ENCODE measurements at places on chromosomes 6 and 20. TPM values are rescaled to one million over a fixed set of nuclear protein-coding genes. Genes with fewer than 3 reads are reported as not detected.

DNA sequence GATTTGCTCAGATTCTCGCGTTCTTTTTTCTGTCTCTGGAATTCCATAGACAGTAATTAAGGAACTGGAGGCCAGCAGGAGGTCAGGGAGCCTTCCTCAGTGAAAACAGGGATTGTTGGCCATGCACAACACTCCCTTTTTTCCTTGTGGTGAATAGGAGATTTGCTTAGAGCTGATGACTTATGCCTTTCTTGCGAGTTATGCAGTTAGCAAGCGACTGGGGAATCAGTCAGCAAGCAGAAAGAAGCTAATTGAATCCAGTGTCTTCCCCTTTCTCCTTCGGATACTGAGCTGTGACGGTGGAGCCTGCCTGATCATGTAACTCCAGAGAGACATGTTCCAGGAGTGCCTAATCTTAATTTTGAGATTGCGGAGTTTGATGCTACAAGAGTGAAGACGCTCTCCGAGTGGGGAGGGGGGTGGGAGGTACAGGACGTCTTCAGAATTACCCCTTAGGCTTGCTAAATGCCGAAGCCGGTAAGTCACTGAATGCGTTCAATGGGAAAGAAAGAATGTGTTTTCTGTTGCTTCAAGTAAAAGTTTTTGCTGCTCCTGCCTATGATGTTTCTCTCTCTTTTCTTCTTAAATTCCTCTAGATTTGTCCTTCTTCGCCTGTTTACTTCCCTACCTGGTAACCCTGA, 165.9 kb downstream of the SASH1 start:
- DNase-seq: no peak

DNA sequence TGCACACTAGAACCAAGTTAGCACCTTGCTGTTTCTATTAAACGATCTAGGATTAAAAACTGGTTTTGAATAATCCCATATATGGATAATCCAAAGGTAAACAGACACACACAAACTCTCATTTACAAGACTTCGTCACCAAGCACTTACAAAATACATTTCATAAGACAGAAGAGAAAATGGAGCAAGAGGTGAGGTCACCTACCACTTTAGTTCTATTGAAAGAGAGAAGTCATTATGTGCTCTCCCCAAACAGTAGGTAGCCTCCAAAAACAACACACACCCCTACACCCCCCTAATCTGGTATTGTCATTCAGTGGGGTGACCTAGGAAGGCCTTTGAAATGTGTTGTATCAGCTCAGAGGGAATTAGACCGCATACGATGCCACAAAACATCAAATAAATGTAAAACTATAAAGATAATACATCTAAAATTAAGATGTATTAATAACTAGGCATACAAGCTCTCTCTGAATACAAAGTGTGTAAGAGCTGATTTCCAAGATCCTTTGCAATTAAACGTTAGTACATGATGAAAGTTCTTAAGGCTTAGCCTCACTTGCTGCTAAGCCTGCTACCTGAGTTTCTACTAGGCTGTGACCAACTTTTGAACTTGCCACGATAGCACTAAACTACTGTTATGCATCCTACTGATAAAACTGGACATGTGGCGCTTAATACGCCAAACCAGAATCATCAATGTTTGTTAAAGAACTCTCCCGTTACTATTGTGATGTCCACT, 1.6 kb downstream of the SRPK1 start:
- DNase-seq: no peak

OXT gene
- polyA plus RNA-seq: 0.35 TPM

RIPPLY2 gene
- polyA plus RNA-seq: 0.17 TPM
